Adrenal gland (tissue), 19 donors: ENCODE measurements at places on chromosomes 1 and 21. TPM values are rescaled to one million over a fixed set of nuclear protein-coding genes. Genes with fewer than 3 reads are reported as not detected.
A peak's percentile ranks its signal among the peaks of the same experiment; 100 is the strongest.

The JAM2 gene
- polyA plus RNA-seq, result 30.3 TPM

The CLCA4 gene
- 0.20 TPM for polyA plus RNA-seq

The NTMT2 gene
- not detected for polyA plus RNA-seq

The ADAMTS5 gene
- polyA plus RNA-seq, result 0.90 TPM

The AQP10 gene
- polyA plus RNA-seq, result not detected

The ETS2 gene
- 34.8 TPM for polyA plus RNA-seq

The ELAPOR1 gene
- 5.6 TPM for polyA plus RNA-seq

The DMBX1 gene
- polyA plus RNA-seq, result not detected

The LCE1C gene
- not detected for polyA plus RNA-seq

The ACTL8 gene
- polyA plus RNA-seq, result not detected

The CFHR2 gene
- not detected for polyA plus RNA-seq

The BRINP3 gene
- 3.0 TPM for polyA plus RNA-seq

DNA sequence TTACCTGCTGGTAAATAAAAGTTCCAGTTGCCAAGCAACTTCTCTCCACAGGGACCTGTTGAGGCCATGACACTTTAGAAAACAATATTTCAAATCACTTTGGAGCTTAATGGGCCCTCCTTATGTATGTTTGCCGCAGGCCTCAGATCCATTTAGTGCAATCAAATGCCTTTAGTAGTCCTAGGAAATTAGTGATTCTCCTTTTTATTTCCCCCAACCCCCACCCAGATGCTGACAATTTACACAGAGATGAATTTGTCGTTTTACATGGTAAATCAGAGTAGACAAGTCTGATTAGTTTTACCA, 83.6 kb downstream of the CLIC4 start:
- DNase-seq, result no peak

- peak; percentile 97 for DNase-seq
Observed at GRCh38 chr1:11790880-11791715, 14.7 kb downstream of the MTHFR start.

DNA sequence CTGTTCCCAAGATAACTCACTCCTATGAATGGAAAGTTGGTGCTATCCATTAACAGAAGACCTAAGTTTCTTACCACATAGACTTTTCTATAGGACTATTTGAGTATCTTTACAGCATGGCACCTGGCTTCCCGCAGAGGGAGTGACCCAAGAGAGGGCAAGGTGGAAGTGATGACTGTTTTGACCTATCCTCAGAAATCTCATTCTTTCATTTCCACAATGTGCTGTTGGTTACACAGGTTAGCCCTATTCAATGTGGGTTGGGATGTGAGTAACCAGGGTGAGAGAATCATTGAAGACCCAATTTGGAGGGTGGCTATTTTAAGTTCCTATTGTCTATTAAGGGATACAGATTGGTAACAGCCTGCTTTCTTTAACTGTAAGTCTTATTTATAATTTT, 38.3 kb upstream of the NEXN start:
- no peak for DNase-seq

DNA sequence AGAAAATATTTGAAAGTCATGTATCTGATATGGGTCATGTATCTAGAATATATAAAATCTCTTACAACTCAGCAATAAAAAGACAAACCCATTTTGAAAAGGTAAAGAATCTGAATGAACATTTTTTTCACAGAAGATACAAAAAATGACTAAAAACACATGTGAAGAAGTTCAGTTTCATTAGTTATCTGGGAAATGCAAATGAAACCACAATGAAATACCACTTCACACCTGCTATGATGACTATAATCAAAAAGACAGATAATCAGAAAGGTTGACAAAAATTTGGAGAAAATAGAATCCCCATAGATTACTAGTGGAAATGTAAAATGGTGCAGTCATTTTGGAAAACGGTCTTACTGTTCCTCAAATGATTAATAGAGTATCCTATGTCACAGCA, 631.0 kb downstream of the MRPL39 start:
- DNase-seq, result no peak

DNA sequence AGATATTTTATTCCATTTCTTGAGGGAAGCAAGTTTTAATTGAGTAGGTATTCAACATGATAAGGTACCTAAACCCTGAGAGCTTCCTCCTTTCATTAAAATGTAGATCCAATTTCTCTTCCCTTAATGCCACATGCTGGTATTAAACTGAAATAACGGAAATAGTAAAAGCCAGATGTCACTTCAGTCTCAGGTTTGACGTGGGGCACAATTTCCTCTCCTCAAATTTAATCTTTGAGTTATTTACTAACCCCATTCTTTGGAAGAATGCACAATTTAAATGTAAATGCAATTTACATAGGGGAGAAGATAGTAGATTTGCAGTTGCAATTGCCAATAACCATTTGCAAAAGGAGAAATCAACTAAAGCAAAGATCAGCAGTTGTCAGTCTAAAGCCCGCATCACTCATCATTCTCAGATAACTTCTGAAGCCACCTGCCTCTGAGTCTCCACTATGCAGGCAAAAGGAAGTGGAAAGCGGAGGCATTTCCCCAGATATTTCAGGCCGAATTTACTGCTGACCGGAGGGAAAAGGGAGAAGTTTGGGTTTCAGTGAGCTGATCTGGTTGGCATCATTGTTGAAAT, 2.1 kb upstream of the LEMD1 start:
- DNase-seq, result no peak

GRCh38 chr1:116289193-116289592, 83.9 kb upstream of the ATP1A1 start:
- DNase-seq, result peak; percentile 64

GRCh38 chr1:74637296-74637695, 36.3 kb downstream of the ERICH3 start:
- DNase-seq, result no peak

- DNase-seq, result no peak
Observed at GRCh38 chr21:38376693-38377092, 119.9 kb downstream of the KCNJ15 start.

DNA sequence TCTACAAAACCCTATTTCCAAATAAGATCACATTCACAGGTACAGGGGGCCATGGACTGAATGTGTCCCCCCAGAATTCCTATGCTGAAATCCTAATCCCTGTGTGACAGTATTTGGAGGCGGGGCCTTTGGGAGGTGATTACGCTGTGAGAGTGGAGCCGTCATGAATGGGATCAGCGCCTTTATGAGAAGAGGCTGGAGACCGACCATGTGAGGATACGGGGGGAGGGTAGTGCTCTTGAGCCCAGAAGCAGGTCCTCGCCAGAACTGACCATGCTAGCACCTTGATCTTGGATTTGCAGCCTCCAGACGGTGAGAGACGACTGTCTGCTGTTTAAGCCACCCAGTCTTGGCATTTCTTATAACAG, 23.8 kb upstream of the KIF26B start:
- no peak for DNase-seq

- DNase-seq, result no peak
Observed at GRCh38 chr1:227786673-227787512, 28.6 kb upstream of the PRSS38 start.

- peak; percentile 49 for DNase-seq
Observed at GRCh38 chr1:2587071-2587859, 688 bp downstream of the PRXL2B start.

DNA sequence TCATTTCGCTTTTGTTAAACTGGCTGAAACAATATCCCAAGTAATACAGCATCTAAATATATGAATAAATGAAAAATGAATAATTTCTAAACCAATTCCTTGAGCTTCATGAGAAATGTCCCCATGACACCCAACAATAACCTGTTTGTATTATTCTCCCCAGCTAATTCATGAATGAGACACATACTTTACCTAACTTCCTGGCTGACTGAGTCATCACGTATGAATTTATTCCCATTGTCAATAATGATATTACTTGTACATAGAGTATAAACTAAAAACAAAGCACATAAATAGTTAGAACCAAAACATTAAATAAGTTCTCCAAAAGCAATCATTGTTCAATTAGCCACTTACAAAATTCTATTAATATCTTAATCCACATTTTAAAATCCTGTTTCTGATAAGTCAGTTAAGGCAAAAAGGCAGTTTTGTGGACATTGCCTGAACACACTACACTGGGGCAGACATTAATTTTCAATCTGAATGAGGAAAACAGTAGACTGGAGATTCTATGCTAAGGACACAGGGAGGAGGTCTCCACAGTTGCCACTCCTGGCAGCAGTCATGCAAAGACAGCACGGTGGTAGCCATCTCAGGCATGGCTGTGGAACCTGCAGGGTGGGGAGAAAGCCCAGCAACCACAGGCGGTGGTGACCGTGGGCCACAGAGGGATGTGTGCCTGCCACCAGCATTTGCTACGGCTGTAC, 48.2 kb downstream of the SLC9C2 start:
- no peak for DNase-seq

DNA sequence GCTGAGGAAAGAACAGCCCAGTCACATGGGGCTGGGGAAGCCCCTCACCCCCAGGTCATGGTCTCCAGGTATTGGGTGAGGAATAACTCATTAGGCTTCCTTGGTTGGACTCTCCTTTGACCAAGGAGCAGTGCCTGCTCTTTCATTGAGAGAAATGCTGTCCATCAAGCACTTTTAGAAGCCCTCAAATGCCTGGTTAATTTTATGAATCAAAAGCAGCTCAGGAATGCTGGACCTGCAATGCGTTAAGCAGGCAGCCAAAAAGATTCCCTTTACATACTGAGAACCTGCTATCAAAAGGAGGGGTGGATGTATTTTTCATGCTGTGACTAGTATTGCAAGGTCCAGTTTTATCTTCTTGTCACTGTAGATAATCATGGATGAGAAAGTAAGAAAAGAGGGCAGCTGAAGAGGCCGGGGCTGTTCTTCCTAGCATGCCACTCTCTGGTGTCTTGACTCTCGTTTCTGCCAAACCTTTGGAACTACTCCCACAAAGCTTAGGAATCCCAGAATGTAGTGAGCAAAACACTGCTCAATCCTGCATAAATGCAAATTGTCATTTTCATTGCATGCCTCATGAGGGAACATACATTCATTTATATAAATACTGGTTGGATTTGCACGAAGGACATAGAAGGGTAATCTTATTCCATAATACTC, 2.1 kb upstream of the CD58 start:
- DNase-seq, result no peak

- no peak for DNase-seq
Observed at GRCh38 chr1:3778590-3779264, 6.2 kb downstream of the SMIM1 start.

DNA sequence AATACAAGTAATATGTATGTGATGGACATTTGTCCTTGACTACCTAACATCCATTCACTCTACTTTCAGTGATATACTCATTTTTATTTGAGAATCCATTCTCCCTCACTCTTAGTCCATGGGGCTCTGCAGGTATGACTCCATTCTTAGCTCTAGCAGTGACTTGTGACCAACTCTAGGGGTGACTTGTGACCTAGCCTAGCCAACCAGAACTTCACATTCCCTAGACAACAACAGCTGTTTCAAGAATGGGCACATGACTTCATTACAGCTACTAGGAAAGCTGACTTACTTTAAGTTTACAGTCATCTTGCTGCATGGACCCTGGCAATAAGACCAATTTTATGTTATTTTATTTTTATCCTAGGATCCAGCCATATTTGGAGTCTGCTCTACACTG, 23.6 kb upstream of the DDX59 start:
- no peak for DNase-seq
